ENCODE measurements at places on chromosomes 2 and 18. TPM values are rescaled to one million over a fixed set of nuclear protein-coding genes. Genes with fewer than 3 reads are reported as not detected.

Gene NR4A2
- total RNA-seq, result not detected

Gene HIBCH
- 13.6 TPM for total RNA-seq

Gene TBC1D8
- 14.7 TPM for total RNA-seq

Gene GAREM2
- total RNA-seq, result 1.2 TPM

Gene RIT2
- total RNA-seq, result not detected

Gene DLX1
- total RNA-seq, result 0.78 TPM

Gene UGT1A5
- total RNA-seq, result not detected

Gene UGT1A4
- total RNA-seq, result not detected

Gene CCDC141
- 32.4 TPM for total RNA-seq

Gene GATA6
- 0.08 TPM for total RNA-seq

Gene DSG4
- not detected for total RNA-seq

DNA sequence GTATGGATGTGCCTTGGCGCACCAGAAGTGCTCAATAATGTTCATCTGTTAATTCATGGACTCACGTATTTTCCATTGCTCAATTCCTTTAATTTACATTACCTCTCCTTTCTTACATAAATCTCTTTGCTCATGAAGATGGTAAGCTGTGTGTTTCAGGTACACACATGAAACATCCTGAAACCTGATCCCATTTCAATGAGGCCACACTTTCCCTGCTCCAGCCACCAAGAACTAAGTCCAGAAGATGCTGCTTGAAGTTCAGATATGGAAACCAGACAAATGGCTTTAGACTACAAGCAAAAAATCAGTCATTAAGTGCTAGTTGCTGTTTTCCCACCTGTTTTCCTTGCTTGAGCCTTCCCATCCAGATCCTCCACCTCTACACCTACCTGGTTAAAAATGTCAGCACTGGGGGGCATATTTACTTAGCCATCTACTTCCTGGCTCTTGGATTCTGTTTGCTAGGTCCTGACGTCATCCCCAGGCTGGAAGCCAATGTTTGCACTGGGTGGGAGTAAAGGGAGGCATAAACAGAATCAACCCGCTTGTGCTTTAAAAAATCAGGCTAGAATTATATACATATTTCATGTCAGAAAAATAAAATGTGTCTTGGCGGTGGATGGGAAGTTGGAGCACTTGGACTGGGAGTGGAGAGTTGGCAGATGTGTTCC lies 309.7 kb downstream of the OSR1 start:
- no peak for DNase-seq

DNA sequence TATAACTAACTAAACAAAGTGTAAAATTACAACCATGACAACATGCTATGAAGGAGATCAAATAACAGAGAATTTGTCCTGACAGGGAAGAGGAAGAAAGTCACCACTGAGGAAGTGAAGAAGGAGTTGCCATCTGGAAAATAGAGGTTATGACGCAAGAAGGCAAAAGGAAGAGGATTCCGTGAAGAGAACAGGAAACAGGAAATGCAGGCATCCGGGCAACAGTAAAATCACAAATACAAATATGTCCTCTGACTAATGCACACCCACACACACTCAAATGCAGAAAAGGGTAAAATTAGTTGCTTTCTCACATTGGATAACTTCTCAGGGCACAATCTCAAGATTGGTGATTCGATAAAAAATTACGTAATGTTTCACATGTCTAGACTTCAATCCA lies 278.4 kb downstream of the TMX3 start:
- peak; percentile 48 for DNase-seq

GRCh38 chr2:196468394-196468793 lies 171.1 kb upstream of the CCDC150 start:
- no peak for DNase-seq

- DNase-seq, result no peak
These were observed 407.1 kb downstream of the SPAG16 start for GRCh38 chr2:213691351-213691750.

- peak; percentile 74 for DNase-seq
These were observed 1.1 kb downstream of the TMEM169 start for GRCh38 chr2:216082805-216083204.

- no peak for DNase-seq
These were observed 96.6 kb upstream of the STK17B start for GRCh38 chr2:196268025-196268424.

DNA sequence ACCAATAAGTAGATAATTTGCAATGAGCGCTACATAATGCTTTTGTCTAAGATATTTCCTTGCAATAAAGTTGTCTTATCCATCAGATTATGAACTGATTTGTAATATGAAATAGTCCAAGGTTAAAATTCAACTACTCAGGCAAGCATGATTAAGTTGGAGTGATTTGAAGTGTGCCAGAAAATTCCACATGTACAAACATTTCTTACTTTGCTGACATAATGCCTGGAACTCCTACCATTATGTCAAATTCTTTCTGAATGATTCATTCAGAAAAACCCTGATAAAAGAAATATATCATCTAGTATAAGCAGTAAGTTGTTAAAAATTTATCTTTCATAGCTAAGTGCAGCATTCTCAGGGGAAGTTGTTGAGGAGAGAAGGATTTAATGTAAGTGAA lies 87.3 kb downstream of the CBLN2 start:
- DNase-seq, result peak; percentile 9

DNA sequence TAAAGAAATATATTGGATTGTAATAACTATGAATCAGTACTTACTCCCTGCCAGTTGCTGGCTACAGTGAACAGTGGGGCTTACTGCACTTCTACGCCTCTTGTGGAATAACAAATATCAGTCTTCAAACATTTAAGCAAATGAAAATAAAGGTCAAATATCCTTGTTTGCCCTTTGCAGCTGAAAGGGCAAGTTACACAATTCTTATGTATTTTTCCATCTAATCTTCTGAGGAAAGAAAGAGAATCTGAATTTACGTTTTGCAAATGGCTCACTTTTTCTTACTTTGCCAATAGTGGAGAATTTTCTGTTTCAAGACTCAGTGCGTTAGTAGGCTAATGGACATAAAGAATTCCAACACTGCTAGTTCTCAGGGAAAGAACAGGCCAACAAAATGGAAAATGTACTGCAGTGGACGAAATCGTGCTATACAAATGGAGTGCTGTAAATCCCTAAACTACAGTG lies 157.2 kb upstream of the TMEM200C start:
- DNase-seq, result no peak

DNA sequence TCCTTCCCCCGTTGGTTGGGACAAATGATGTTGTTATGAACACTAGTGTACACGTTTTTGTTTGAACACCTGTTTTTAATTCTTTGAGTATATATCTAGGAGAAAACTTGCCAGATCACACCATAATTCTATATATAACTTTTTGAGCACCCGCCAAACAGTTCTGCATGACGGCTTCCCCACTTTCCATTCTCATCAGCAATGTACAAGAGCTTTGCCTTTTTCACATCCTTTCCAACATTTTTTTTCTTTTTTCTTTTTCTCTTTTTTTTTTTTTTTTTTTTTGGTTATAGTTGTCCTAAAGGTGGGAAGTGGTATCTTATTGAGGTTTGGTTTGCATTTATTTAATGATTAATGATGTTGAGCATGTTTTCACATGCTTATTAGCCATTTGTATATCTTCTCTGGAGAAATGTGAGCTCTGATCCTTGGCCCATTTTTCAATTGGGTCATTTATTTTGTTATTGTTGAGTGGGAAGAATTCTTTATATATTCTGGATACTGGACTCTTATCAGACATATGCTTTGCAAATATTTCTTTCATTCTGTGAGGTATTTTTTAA lies 86.9 kb upstream of the ZC3H15 start:
- no peak for DNase-seq

DNA sequence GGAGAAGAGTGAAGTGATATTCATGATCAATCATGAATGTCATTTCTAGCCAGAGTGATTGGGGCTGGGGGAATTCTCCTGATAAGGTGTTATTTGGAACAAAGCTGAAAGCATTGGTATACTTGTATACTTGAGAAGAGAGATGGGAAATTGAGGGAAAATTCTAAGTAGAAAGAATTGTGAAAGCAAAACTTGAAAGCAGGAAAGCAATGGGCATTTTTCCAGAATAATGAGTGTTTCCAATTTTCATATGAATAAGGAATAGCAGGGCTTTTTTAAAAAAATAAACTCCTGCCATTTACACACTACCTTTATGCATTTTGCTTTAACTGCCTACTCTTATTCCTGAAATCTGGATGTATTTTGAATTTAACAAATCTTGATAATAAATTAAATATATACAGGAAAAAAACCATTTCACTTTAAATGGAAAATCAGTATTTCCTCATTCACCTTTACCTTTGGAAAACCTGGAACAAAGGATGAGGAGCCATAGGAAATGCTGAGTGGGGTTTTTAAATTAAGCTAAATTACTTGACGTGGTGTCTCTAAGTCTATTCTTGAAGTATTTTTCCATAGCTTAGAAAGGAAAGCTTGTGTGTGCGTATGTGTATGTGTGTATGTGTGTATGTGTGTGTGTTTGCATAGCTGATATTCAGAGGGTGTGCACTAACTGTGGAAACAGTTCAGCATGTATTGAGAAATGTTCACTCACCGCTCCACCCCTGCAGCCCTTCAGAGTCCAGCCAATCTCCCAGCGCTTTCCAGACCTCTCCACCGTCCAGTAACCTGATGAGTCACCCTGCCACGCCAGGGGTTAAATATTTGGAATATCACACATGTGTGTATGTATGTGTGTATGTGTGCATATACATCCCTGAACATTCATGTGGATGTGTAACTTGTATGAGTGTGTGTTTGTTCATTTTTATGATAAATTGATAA lies 427.3 kb downstream of the THSD7B start:
- DNase-seq, result no peak

- DNase-seq, result no peak
These were observed 8.2 kb downstream of the FAM110C start for GRCh38 chr2:38155-38554.

DNA sequence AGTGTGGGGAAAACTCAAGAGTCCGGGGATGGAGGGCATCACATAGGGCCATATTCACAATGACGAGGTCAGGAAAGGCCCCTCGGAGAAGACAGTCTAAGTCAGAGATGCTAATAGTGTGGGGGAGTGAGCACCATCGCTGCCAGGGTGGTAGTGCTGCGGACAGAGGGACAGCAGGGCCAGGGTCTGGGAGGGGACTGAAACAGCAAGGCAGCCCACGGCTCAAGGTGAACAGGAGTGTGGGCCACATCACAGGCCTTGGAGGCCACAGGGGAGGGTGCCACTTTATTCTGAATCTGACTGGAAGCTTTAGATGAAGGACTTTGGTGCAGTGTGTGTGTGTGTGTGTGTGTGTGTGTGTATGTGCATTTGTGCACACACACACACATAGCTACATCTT lies 130.9 kb upstream of the GLI2 start:
- DNase-seq, result no peak

GRCh38 chr2:2831633-2832032 lies 500.6 kb upstream of the MYT1L start:
- DNase-seq, result no peak

GRCh38 chr2:64447317-64448040 lies 6.5 kb upstream of the LGALSL start:
- DNase-seq, result no peak

DNA sequence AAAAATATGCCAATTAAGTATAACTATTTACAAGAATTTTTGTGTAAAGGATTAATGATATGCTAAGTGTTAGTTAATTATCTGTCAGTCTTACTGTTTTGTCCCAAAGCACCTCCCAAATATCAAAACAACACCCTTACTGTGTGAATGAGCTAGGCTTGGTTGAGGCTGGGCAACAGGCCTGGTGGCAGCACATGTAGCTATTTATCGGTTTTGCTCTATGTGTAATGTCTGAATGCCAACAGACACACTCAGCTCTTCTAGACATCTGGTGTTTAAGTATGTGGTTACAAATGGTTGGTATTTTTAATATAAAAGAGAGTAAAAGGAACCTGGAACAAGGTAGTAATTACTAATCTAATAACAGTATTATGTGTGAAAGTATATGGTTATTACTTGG lies 175.3 kb downstream of the RAB3GAP1 start:
- DNase-seq, result peak; percentile 3

DNA sequence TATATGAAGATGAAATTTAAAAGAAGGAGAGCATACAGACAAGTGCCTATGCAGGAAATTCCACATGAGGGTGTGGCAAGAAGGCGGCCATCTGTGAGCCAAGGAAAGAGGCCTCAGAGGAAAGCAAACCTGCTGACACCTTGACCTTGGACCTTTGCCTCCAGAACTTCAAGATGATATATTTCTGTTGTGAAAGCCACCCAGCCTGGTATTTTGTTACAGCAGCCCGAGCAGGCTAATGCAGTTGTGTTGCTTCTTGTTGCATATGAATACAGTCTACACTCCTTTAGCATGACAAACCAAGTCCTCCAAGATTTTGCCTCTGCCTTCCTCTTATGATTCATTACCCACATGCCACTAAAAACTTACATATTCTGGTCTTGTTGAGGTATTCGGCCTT lies 374.8 kb upstream of the TRIB2 start:
- DNase-seq, result no peak

DNA sequence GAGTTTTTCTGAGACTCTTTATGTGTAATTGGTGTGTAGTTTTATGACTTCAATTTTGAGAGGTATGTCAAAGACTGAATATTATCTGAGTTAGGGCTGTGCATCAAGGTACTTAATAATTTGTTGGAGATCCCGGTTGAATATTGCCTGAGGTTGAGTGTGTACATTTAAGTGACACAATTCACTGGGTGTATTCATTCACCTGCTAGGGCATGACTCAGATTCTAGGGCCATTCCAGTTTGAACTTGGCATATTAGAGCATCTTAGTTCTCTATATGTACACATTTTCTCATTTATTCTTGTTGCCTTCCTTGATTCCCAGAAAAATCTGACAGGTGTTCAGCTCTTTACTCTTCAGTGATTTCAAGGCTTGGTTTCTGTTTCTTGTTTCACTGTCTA lies 12.5 kb downstream of the MAP4K4 start:
- DNase-seq, result no peak

GRCh38 chr18:13372531-13372951 lies 154.0 kb downstream of the LDLRAD4 start:
- no peak for DNase-seq

GRCh38 chr2:226524381-226524843 lies 275.2 kb downstream of the IRS1 start:
- DNase-seq, result no peak

DNA sequence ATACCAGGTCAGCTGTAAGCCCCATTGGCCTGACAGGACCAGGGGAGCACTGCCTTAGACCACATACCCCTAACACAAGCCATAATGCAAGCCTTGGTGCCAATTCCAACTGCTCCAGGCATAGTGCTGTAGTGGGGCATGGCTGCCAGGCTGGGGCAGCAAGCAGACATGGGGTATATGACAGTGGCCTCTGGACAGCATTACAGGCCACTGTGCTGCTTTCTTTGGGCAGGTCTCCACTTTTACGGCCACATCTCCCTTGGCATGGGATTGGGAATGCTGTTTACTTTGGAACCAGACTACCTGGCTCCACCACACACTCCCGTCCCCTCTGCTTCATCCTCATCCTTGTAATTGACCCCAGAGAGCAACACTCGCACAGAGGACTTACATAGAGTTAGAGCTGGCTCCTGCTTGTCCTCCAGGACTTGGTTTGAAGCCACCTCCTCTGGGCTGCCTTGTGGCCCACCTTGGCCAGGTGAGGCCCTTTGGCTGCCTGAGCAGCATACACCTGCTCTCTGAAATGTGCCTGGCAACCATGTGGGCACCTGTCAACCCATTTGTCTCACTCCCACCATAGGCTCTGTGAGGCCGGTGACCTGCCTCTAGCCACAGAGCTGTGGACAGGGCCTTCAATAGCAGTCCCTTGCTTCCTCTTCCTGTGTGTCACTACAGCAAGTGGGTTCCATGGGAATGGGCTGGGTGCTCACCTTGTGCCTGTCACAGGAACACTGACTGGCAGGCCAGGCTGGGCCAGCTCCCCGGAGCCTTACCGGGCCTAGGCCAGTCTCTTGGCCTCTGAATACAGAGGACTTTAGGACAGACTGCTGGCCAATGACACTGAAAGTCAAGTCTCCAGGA lies 262.6 kb upstream of the HS6ST1 start:
- no peak for DNase-seq

Measured in myocyte (in vitro differentiated cells).